ENCODE measurements at places on chromosomes 6 and 20. TPM values are rescaled to one million over a fixed set of nuclear protein-coding genes. Genes with fewer than 3 reads are reported as not detected.
A peak's percentile ranks its signal among the peaks of the same experiment; 100 is the strongest.

- no peak for DNase-seq
Observed at GRCh38 chr6:170098428-170099170, 192.3 kb downstream of the DLL1 start.

DNA sequence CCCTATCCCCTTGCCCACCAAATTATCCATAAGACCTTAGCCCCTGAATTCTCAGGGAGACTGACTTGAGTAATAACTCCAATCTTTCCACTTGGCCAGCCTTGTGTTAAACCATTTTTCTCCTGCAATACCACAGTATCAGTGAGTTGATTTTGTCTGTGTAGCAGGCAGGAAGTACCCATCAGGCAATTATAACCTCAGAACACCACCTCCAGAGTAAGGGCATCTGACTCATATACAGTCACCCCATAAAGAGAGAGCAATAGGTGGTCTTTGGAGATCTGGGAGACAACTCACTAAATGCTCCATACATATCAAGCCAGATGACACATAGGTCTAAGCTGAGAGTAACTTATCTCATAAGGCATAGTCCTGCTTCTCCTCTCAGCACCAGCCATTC lies 83.7 kb downstream of the FILIP1 start:
- DNase-seq = no peak

ABHD16B gene
- not detected for total RNA-seq

SLPI gene
- not detected for total RNA-seq

SLC22A2 gene
- total RNA-seq = not detected

MEP1A gene
- total RNA-seq = not detected

PHF1 gene
- total RNA-seq = 98.3 TPM

DNA sequence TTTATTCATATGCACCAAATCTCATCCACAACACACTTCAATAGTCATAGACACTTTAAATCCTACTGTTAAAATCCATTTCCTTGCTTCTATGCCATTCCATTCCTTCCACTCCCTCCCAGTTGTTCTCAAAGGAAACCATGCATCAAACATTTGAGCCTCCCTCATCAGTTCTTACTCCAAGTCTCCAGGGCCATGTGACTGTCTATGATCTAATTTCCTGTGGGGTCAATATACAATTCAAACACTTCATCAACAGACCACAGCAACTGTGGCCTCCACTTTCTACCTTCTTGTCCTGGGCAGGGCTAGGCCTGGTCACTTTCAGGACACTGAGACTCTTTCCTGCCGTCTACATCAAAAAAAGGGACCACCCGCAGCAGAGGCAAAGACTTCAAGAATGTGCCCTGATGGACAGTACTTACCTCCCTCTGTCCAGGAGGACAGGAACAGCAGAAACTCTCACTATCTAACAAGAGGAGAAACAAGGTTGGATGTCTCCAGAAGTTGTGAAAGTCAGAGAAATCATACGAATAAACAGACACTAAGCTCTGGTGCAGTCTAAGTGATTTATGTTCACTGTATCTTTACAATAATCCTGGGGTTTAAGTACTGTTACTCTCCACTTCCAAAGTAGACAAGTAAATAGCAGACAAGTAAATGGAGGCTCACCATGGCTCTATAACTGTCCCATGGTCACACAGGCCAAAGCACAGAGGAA lies 160.2 kb downstream of the QRSL1 start:
- DNase-seq = no peak

CLPSL2 gene
- not detected for total RNA-seq

ATP6V1G2 gene
- total RNA-seq = 4.5 TPM

BCL2L1 gene
- total RNA-seq = 64.5 TPM

DNA sequence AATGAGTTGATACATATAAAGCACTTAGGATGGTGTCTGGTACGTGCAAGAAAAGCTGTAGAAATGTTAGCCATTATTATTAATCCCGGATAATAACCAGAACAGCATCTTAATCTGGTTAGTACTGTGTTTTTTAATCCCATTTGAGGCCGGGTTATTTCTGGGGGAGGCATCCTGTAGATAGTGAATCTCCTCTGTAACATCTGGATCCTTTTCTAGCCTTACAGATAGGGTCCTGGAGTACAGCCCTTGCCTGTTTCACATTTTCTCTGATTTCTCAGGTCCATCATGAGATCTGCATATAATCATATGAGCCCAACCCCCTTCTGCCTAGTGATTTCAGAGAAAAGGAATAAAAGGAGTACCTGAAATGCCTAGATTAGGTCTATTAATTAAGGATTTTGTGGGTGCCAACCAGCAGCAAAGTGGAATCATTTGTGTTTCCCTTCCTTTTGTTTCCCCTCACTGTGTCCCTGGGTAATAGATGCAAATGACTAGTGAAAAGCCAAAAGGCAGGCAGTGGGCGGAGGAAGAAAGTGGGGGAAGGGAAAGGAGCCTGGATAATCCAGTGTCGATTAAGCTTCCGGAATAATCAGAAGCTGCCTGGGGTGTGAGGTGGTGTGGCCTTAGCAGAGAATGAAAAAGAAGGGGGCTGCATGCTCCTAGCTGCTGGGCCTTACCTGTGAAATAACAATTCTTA lies 88.9 kb downstream of the SOBP start:
- DNase-seq = no peak

GRCh38 chr6:14601490-14601889 lies 483.9 kb downstream of the CD83 start:
- DNase-seq = no peak

HLA-DQB2 gene
- not detected for total RNA-seq

SOX12 gene
- 10.6 TPM for total RNA-seq

- peak; percentile 69 for DNase-seq
Observed at GRCh38 chr20:62929051-62929538, 2.8 kb upstream of the DIDO1 start.

DNA sequence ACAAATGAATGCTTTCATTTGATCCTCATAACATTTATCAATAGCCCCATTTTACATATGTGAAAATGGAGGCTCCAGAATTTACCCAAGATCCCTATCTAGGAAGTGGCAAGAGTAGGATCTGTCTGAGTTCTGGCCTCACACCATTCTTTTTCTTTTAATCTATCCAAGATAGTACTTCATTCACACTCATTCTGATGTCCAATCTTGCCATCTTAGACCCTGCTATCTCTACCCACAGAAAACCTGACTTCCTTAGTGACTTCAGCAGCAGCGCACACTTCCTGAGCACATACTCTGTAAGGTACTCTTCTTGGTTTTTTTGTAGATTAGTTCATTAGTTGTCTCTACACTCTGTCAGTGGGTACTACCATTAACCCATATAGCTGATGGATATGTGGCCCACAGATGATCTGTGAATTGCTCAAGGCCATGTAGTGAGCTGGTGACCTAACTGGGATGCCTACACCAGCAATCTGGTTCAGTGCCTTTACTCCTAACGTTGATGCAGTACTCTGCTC lies 36.3 kb downstream of the COX4I2 start:
- DNase-seq = no peak

DNA sequence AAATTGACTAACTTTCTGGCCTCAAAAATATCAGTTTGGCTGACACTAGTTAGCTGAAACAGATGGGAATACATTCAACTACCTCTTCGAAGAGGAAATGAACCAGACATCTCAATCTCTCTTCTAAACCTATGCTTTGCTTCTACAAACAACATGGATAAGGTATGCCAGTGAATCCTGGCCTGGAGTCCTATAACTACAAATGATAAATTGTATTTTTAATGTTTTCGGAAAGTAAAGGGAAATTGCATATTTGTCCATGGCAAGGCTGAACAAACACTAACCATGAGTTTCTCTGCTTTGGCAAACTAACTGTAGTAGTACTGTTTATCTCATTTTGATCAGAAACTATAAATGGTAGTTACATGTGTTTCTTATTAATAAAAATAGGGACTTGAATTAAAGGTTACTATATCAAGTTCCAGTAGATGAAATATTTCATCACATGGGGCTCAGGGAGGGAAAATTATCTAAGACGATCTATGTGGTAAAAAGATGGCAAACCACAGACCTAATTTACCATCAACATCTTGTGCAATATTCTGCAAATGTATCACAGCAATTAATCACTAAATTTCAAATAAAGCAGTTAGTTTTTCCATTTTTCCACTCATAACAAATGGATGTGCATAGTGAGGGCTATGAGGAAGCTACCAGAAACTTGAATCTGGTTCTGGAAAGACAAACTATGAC lies 76.8 kb downstream of the COL12A1 start:
- no peak for DNase-seq

GRCh38 chr20:48720256-48720985 lies 107.4 kb downstream of the PREX1 start:
- peak; percentile 25 for DNase-seq

GRCh38 chr20:18669241-18670019 lies 81.6 kb downstream of the DTD1 start:
- DNase-seq = no peak
